ENCODE measurements at places on chromosomes 6 and 20.

DNA sequence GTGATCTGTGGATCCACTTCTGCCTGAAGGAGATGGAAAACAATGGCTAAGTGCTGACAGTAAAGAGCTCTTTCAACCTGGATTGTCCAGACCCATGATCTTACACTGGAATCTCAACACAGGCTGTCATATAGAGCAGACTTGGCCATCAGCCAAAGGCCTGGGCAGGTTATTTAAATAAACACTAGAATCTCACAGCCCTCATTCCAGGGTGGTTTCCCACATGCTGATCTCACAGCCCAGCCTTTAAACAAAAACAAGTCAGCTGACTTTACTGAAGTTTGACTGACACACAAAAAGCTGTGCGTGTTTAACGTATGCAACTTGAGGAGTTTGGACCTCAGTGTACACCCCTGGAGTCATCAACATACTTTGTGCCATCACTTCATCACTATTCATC, 28.4 kb downstream of the SYNDIG1 start:
- peak; percentile 54 for DNase-seq

DNA sequence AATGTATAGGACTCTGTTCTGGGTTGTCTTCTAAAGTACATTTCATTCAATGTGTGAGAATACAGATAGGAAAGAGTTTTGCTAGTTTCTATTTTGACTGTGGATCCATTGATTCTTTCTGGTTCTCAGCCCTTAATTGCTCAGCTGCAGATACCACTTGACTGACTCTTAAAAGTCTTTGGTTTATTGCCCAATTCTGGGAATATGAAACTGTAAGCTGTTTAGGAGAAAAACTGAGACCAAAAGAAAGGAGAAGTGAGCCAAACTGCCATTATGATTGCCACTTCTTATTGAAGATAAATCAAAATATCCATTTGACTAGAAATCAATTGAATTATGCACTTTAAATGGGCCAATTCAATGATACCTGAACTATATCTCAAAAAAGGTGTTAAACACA, 211.4 kb downstream of the ESR1 start:
- no peak for DNase-seq

- DNase-seq = no peak
Observed at GRCh38 chr6:28814032-28814976, 109.5 kb downstream of the TRIM27 start.

DNA sequence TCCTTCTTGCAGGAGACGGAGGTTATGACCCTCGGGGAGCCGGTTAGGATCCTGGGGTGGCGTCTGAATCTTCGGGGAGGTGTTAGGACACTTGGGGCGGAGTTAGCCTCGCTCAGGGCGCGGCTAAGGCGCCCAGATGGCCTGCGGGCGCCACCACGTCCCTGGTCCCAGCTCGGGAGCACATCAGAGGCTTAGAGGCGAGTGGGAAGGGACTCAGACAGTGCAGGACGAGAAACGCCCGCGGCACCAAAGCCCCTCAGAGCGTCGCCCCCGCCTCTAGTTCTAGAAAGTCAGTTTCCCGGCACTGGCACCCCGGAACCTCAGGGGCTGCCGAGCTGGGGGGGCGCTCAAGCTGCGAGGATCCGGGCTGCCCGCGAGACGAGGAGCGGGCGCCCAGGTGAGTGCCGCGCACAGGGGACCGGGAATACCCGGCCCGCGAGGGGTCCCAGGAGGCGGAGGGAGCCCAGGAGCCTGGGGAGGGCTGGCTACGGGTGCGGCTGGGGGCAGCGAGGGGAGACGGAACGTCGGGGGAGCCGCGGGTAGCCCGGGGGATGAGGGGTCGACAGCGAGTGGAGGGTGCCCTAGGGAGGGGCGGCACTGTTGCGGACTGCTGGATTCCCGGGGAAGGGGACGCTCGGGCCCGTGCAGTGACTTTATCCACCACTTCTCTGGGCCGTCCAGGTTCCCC, at the start of gene HCK:
Gene HCK (plus strand): TSS at position 153 of the 688 bp plus-strand sequence.
- no peak for DNase-seq

- DNase-seq = no peak
Observed at GRCh38 chr6:118875672-118876071, 18.3 kb upstream of the ASF1A start.

DNA sequence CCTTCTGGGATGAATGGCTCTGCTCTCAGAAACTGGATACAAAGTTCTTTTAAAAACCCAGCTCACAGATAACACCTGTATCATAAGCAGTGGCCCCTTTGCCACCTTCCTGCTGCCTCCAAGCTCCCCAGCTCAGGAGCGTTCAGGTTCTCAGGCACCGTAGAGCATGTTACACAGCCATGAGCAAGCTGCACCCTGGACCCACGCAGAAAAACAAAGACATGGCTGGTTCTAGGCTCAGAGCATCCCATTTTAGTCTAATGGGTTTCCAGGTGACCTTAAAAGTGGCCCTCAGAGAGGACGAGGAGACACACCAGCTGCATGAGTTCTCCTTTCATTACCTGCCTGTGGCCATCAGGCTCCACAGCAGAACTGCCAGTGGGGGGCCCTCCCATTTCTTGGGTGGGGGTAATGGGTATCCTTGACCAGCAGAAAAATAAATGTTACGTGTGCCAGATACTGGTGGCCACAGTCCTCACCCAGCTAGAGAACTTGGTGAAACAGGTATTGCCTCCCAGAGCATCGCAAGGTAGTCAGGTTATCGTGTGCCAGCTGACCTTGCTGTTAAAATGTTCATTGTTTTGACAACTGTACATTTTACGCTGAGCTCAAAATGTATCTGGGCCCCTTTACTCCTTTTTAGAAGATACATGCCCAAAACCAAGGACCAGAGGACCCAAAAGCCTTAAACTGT, 7.5 kb downstream of the PSMA7 start:
- DNase-seq = no peak

DNA sequence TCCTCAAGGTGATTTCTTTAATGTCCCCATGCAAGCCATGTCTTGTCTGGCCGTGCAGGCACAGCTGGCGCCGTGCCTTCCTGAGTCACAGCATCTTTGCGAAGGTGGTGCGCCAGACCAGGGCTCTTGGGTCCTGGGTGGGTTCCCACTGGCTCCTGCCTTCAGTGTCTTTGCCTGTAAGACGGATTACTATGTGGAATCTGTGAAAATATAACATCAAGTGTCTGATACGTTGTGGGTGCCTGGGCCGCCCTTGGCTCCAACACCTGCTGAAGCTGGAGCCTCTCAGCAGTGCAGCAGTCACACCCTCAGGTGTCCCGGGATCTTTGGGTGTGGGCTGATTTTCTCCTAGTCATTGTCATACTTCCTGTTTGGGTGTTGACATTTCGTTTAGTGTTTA, 3.2 kb downstream of the OSBPL2 start:
- DNase-seq = peak; percentile 34

GRCh38 chr20:10857352-10858070, 183.7 kb upstream of the JAG1 start:
- DNase-seq = no peak

GRCh38 chr6:145529582-145529981, 205.7 kb downstream of the EPM2A start:
- DNase-seq = no peak

DNA sequence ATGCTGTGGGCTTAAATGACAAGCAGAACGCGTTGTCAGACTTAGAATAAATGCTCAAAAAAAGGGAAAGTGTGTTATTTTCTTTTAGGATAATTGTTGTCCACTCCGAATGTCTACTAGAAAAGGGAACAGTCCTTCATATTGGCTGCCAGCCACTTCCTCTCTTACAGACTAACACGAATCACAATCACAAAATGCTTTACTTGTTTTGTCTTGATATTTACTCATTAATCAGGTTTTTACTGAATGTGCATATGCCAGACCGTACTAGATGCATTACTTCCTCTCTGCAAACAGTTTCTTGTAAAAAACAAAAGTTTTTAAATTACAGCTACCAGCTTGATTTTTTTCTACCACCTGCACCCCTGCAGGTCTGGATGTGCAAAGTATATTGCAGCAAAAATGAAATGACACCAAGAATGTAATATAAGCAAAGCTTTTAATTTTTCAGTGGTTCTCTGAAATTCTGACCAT, 821 bp downstream of the DHX35 start:
- no peak for DNase-seq

DNA sequence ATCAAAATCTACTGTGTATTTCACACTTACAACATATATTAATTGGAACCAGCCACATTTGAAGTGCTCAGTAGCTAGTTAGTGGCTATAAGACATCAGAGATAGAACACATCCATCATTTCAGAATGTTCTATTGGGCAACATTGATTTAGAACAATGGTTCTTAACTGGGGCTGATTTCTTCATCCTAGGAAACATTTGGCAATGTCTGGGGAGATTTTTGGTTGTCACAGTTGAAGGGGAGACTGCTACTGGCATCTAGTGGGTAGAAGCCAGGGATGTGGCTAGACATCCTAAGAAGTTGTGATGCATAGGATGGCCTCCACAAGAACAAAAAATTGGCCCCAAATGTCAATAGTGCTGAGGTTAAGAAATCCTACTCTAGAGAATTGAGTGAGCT, 132.5 kb downstream of the OLIG3 start:
- DNase-seq = no peak

- no peak for DNase-seq
Observed at GRCh38 chr6:112600168-112600567, 253.0 kb downstream of the RFPL4B start.

DNA sequence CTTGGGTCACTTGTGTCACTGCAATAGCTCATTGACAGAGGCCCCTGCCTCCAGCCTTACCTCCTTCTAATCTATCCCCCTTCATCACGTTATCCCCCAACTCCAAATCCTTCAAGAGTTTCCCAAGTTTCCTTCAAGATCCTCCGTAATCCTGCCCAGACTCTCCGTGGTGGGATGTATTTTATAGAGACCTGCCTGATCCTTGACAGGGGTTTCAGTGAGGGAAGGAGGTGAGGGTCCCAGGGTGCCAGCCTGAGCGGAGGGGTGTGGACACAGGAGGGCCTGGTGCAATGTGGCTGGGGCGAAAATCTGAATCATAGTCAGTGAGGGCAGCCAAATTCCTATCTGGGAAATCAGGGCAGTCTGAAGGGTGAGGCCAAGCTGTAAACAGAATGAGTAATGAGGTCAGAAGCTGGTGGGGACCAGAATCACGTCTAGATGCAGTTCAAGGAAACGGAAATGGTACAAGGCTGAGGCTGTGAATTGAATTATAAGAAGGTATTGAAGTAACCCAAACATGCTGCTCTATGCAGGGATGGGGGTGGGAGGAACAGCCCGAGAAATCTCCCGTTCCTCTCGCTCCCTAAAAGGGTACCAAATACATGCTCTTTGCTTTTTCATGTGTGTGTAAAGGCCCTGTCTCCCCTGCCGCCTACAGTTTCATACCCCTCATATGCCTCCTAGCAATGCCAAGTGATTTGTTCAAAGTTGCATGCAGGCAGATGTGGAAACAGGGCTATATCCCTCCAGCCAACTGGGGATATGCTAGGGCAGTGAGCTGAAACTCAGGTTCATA, 35.4 kb upstream of the PIM1 start:
- DNase-seq = peak; percentile 93

DNA sequence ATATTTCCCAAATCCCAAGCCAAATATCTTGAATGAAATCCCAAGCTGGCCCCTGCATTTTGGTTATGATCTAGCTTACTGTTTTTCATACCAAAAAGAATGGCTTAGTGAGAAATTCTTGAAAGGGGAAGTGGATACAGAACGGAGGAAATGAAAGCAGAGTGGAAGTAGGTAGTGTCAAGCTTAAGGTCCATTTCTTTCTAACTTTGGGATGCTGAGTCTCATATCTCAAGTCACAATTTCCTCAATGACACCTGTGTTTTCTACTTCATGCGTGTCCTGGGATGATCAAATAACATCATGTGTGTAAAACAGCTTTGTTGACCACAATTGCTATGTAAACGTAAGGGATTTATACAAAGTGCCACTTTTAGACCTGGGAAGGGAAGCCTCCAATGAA, 238.8 kb upstream of the SLC35B3 start:
- no peak for DNase-seq

- DNase-seq = no peak
Observed at GRCh38 chr20:53099856-53100255, 127.7 kb downstream of the TSHZ2 start.

DNA sequence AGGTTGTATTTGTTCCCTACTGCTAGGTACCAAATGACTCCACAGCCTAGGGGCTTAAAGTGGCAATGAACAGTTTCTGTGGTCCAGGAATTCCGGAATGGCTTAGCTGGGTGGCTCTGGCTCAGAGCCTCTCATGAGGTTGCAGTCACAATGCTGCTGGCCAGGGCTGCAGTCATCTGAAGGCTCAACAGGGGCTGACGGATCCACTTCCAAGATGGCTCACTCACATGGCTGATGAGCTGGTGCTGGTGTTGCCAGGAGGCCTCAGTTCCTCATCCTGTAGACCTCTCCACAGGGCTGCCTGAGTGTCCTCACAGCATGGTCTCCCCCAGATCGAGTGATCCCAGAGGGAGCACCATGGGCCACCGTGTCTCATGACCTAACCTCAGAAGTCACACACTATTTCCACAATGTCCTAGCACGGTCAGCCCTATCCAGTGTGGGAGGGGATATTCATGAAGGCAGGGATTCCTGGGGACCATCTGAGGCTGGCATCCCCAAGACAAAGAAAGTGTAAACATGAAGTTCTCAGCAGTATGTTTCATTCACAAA, 19.0 kb upstream of the BPI start:
- no peak for DNase-seq

Data from epithelial cell of prostate (primary cell).